ENCODE measurements at places on chromosomes 6 and 20.

DNA sequence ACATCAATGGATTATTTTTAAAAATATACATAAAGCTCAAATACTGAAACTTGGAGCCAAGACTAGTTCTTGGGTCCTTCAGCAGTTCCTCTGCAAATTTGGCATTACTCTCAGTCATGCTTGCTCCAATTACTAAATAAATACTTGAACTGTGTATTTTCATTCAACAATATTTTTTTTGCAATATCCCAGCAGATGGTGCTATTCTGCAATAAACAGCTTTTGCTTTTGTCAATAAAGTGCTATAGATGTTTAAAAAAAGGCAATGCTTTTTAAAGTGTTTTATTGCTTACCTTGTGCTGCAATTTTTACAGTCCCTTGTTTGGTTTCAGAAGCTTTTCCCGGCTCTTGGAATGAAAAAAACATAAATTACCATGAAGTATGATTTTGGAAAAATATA is 243.4 kb downstream of the TRDN start:
- DNase-seq: no peak

DNA sequence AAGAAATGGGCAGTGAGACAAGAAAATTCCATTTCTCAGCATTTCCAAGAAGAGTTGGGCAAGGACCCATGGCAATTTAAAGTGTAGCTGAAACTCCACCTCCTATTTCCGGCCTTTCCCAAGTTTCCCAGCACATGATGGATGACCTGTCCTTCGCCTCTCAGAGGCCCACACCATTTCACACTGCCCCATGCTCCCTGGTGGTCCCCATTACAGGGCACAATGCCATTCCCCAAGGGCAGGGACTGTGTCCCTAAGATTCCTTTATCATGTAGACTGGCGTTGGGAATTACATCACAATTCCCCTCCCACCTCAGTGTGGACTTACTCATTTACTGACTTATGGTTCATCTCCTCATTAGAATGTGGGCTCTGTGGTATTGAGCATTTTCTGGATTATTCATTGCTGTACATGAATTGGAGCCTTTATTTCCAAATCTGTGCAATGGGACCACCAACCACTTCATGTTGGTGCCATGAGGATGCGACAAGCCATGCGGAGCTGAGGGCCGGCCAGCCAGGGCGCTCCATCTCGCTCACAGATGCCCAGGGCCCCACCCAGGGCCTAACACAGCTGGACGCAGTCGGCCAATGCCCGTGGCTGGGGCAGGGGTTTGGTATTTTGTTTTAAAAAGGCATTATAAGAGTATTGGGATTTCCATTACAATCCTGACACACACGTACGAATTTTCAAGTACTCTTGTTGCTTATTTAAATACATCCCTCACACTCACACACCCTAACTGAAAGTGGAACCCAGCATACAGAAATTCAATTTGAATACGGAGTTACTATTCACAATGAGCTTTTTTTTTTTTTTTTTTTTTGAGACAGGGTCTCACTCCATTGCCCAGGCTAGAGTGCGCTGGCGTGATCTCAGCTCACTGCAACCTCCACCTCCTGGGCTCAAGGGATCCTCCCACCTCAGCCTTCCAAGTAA is 5.4 kb downstream of the ACSS1 start:
- DNase-seq: no peak

DNA sequence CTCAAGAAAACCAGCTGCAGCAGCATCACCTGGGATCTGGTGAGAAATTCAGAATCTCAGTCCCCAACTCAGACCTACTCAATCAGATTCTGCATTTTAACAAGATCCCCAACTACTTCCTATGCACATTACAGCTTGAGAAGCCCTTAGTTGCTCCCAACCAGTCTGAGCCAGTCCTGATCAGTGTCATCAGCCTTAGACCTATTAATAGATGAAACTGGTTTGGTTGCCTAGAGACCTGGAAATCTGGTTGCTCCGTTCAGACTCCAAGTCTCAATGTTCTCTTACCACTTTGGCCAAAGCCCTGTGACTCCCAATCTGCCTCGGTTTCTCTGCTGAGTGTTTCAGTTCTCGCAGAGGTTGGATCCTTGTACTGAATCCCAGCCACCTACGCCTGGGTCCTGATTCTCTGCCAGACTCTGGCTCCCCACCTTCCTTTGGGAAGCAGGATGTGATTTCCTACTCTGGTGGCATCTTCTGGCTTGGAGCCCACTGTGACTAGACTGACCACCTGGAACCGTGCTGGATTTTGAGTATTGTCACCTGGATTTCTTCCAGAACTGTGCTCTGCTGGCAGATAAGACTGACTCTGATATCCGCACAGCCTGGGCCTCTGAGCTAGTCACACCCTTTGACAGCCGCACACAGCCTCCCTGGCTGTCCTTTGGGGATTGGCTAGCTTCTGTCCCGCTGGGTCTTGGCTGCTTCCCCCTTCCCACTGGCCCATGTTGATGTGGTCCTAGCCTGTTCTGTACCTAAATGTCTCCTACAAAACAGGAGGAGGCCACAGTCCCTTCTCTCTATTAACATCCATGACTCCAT is 20.3 kb upstream of the ATXN1 start:
- DNase-seq: no peak

- no peak for DNase-seq
Measured at GRCh38 chr20:1807394-1807793, 87.8 kb upstream of the SIRPA start.

- DNase-seq: no peak
Measured at GRCh38 chr20:19185083-19185482, 27.4 kb upstream of the SLC24A3 start.

DNA sequence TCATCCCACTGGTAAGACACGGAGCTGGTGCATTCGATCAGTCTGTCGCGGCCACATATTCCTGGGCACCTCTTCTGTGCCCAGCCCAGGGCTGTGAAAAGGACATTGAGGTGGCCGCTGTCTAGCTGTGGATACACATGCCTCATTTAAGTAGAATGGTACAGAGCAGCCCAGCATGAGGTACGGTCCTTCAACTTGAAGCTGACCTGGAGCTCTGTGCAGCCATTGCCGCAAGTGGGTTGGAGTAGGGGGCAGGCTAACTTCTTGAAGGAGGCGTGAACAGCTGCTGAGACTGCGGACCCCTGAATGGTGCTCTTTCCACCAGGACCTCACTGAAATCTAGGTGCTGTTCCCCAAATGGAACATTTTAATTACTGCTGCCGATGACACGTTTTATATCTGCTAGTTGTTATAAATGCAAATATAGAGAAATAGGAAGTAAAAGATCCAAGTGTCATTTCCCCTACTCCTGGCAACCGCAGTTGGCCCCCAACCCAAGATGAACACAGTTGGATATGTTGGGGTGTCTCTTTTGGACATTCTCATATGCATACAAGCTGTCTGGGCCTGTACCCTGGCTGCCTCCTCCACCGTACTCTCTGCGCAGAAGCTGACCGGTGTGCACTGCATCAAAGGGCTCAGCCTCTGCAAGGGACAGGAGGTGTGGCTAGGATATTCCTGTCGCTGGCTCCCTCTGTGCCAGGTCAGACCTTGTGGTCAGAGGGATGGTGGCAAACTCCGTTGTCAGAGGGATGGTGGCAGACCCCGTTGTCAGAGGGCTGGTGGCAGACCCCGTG is 86.1 kb downstream of the CDC5L start:
- no peak for DNase-seq

DNA sequence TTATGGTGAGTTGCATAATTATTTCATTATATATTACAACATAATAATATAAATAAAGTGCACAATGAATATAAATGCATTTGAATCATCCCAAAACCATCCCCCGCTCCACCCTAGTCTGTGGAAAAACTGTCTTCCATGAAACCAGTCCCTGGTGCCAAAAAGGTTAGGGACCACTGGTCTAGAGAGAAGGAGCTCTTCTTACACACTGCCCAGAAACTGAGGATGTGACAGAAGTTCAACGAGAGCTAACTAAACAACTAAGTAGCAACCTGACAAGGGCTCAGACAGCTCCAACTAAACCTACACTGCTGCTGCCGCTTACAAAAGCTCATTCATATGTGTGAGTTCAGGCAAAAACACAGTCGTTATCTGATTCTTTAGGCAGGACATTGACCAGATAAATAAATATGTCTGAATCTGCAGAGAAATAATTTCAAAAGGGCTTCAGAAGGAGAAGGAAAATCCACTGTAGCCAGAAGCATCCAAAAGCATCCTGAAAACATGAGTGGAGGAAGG is 125.9 kb downstream of the ATXN1 start:
- DNase-seq: no peak

DNA sequence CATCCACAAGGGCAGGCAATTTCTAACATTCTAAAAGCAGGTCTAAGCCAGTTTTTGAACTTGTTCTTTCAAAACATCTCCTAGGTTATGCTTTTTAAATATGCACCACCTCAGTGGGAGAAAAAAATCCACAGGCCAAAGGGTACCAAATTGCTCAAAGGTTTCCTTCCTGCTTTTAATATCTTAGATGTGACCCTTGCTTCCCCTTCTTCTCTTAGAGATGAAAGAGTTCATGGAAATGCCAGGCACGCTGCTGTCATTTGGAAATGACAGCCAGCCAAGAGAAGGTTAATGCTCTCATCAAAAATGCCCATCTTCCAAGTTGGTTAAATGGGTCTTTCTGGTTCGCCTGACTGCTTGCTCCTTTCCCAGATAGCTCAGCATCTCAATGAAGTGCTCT is 497.1 kb downstream of the CD83 start:
- no peak for DNase-seq

DNA sequence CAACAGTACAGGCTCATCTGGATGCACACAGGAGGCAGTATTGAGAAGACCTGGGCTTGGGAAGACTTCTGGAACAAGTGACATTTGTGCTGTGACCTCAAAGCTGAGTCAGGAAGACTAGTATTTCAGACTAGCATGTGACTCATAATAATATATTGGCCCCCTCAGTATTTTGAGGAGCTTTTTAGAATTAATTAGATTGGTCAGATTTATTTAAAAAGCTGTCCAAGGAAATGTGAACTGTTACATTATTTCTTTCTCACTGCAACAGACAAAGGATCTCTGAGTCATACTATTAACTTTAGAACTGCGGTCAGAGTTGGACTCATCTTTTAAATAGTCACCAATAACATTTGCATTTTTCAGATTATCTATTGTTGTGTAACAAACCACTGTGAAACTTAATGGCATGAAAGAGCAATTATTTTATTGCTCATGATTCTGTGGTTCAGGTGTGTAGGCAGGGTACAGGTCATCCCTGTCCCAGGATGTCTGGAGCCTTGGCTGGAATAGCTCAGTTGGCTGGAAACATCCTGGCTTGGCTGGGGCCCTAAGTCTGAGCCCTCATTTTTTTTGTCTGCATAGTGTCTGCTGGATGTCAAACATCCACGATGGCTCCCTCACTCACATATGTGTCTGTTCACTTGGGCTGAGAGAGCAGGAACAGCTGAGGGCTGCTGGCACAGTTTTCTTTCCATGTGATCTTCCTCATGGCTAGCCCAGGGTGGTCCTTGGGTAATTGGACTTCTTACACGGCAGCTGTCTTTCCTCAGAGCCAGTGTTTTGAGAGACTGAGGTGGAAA is 46.9 kb downstream of the MAP3K4 start:
- no peak for DNase-seq

GRCh38 chr6:51049288-51049982 is 230.8 kb downstream of the TFAP2B start:
- no peak for DNase-seq

GRCh38 chr6:7895125-7895423 is 15.5 kb downstream of the TXNDC5 start:
- no peak for DNase-seq

GRCh38 chr6:137494988-137495702 is 951 bp upstream of the OLIG3 start:
- no peak for DNase-seq

DNA sequence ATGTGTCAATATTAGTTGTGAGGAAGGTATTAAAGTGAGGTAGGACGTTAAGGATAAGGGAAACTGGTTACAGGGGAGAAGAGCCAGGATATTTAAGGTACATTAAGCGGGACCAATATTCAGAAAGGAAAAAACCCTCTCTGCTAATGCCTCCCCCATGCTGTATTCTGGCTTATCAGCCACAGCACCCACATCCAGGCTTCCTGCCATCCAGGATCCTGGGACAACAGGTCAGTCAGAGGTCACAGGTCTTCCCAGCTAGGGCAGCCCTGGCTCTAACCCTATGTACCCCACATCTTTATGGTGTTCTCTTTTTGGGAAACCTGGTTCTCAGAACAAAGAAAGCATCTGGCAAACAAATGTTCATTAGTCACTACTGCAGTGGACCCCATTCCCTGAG is 5.3 kb downstream of the DDRGK1 start:
- no peak for DNase-seq

- DNase-seq: no peak
Measured at GRCh38 chr6:157374889-157375443, 6.0 kb upstream of the ZDHHC14 start.

DNA sequence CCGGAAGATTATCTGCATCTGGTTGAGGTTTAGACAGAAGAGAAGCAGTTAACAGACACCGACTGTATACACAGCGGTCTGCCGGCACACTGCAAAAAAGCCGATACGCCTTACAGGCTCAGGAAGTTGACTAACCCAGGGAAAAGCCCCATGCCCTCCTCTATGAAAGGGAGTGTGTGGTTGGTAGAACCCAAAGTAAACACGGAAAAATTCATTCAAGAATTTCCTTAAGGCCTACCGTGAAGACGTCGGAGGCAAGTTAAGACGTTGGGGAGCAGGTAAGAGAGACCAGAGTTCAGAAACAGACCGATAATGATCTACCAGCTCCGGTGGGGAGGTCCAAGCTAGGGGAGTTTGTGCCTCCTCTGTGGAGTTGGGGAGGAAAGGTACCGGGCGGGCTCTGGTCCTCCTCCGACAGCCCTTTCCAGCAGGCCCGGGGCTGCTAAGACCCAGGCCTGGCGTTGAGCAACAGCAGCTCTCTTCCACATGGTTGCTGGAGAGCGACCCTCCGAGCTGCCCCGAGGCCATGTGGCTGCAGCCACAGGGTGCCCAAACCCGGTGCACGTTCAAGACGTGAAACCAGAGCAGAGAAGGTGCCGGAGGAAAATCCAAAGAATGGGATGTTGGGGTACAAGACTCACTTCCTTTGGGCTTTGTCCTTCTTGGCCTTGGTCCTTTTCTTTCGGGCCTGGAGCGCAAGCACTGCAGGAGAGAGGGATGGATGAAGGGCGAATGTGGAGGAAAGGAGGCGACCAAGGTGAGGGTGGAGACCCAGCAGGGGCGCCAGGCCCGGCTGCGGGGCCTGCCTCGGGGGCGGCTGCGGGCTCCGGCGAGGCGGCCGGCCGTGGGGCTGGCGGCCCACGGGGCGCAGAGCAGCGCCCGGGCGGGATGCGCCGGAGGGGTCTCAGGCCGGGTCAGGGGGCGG is 809 bp downstream of the SRPK1 start:
- DNase-seq: peak; percentile 15

All from T follicular helper cell (primary cell).